Chondrocyte (in vitro differentiated cells): ENCODE measurements at places on chromosomes 3 and 15. TPM values are rescaled to one million over a fixed set of nuclear protein-coding genes. Genes with fewer than 3 reads are reported as not detected.
A peak's percentile ranks its signal among the peaks of the same experiment; 100 is the strongest.

GRCh38 chr3:147449669-147450068 is 40.5 kb downstream of the ZIC1 start:
- no peaks in the 10 kb centered on the region for H3K27me3 ChIP-seq
- no peak overlapping the region for H3K4me3 ChIP-seq
- no peak overlapping the region for H3K27ac ChIP-seq
- no peaks in the 10 kb centered on the region for H3K36me3 ChIP-seq
- H3K4me1 ChIP-seq, result no peaks in the 10 kb centered on the region

DNA sequence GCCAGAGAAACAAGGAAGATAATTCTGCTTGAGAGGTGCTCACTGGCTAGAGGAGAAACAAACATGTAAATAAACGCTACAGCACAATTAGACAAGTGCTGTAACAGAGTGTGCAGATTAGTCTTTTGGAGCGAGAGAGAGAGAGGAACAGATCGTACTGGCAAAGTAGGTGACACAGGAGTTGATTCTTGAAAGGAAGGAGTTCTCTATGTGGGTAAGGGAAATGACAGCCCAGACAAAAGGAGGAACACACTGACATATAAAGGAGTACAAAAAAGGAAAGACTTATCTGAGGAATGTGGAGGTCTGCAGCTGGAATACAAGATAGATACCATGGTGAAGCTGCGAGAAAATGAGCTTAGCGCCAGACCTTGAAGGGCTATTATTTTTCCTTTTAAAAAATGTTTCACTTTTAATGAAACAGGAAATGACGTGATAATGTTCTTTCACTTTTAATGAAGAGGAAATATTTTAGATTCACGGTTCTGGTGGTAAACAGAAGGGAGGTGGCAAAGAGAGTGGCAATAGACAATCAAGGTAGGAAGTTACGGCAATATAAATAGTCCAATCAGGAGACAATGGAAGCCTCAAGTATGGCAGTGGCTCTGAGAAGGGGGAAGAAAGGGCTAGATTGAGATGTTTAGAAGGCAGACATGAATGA is 202.9 kb downstream of the VPS13C start:
- DNase-seq, result no peak
- H3K4me1 ChIP-seq, result no peaks in the 10 kb centered on the region
- no peaks in the 10 kb centered on the region for H3K27me3 ChIP-seq
- H3K27ac ChIP-seq, result no peak overlapping the region
- peaks cover 6% of the 10 kb centered on the region for H3K36me3 ChIP-seq

MOBP gene
- total RNA-seq, result not detected in 3 replicates

DNA sequence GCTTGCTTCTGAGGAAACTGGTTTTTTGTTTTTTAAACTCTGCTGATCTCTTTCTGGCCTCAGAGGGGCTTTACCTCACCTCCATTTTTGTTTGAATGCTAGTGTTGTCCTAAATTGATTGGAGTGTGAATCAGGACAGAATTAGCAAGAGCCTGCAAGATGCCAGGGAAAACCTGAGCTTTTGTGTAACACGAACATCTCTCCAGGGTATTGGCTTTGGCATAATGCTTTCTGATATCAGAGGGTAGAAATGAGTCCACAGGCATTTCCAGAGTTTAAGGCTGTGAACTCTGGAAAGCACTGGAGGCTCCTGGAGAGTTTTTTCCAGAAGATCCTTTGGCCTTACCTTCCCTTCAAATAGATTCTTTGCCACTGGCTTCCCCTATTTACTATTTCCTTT is 87.1 kb downstream of the WDR76 start:
- DNase-seq, result no peak
- H3K4me3 ChIP-seq, result no peak overlapping the region
- peak overlapping the region; percentile 92 for H3K27ac ChIP-seq
- H3K27me3 ChIP-seq, result no peaks in the 10 kb centered on the region
- H3K4me1 ChIP-seq, result peaks cover 39% of the 10 kb centered on the region

DNA sequence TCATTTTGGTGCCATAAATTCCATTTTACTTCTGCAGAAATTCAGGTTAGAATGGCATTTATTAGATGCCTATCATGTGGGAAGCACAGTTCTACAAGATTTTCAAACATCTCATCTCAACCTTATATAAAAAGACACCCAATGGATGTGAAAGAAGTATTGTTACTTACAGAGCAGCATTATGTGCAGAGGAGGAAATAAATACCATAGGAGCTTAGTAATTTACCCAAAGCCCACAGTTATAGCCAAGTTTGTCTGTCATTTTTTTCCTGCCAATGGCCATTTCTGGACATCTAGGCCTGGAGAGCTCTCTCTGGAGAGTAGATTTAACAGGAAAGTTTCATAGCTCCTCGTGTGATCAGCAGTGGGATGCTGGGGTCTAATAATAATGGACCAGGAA is 659.4 kb upstream of the NAALADL2 start:
- H3K36me3 ChIP-seq, result no peaks in the 10 kb centered on the region
- H3K27me3 ChIP-seq, result no peaks in the 10 kb centered on the region
- no peak overlapping the region for H3K27ac ChIP-seq

DNA sequence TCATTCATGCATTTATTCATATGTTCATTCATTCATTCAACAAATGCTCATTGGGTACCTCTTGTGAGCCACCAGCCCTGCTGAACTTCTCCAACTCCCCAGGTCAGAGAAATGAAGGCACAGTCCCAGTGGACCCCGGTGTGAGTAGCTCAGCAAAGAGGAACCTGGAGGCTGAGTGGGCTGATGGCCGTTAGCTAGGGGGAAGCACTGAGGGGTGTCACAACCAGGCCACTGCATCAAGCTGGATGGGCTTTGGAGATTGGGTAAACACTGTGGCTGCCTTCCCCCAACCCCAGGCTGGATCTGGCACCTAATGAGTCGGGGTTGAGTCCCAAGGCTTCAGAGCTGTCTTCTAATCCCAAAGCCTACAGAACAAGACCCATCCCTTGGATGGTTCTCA is 12.1 kb upstream of the ALAS1 start:
- DNase-seq, result no peak
- no peaks in the 10 kb centered on the region for H3K36me3 ChIP-seq
- H3K27me3 ChIP-seq, result no peaks in the 10 kb centered on the region
- no peak overlapping the region for H3K4me3 ChIP-seq
- peaks cover 10% of the 10 kb centered on the region for H3K4me1 ChIP-seq

DNA sequence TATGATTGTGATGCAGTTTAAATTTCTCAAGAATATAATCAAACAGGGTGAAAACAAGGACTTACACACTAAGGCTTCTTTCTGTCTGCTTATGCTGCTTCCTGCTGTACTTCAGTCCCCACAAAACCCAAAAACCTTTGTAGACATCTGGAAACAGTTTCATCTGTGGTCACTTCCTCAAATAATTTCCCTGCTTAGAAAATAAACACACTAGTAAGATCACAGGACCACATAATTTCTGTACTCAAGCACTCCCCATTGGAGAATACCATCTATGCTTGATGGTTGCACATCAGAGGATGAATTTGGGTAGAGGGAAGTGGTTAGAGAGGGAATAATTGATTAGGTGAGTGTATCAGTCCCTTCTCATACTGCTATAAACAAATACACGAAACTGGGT is 266.2 kb downstream of the LSAMP start:
- no peaks in the 10 kb centered on the region for H3K36me3 ChIP-seq
- no peaks in the 10 kb centered on the region for H3K27me3 ChIP-seq
- no peak overlapping the region for H3K4me3 ChIP-seq
- peaks cover 7% of the 10 kb centered on the region for H3K4me1 ChIP-seq
- no peak overlapping the region for H3K27ac ChIP-seq

SLC25A26 gene
- total RNA-seq, result 11.2 to 13.8 TPM (median 13.1 TPM) in 3 replicates

DNA sequence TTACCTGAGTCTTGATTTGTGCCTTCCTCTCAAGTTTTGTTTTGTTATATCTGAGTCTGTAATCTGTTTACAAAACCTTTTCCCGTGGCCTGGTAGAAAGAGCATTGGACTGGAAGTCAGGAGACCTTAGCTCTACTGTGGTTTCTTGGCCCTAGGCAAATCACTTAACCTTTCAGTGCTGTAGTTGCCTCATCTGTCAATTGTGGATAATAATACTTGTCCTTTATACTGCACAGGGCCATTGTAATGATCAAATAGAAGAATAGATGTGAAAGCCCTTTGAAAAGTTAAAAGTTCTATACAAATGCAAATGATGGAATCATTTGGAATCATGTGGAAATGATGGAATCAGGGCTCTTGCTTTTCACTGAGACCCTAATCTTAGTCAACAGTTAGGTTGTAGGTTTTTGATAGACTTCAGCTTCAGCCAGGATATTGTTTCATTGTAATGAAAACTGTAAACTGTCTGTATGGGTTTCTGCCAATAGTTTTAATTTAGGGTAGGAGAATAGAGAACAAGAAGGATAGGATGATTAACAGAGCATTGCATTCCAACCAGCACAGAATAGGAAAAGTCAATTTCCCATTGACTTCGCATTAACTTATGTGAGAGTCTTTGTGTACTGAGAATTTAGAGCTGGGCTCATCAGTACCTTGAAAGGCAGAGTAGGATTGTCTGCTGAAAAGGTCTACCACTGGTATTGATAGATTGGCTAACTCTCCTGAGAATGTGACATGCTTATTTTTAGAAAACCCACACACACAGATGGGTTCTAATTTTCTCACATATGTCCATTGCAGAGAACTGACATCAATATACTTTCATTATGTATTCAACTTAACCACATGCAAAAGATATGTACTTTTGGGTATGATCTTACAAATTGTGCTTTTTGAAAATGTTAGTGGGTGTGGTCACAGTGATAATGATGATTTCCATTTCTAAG is 21.8 kb downstream of the MAP2K5 start:
- H3K4me3 ChIP-seq, result no peak overlapping the region
- H3K36me3 ChIP-seq, result peaks cover 4% of the 10 kb centered on the region
- no peak overlapping the region for H3K27ac ChIP-seq
- no peaks in the 10 kb centered on the region for H3K27me3 ChIP-seq
- peaks cover 2% of the 10 kb centered on the region for H3K4me1 ChIP-seq

DNA sequence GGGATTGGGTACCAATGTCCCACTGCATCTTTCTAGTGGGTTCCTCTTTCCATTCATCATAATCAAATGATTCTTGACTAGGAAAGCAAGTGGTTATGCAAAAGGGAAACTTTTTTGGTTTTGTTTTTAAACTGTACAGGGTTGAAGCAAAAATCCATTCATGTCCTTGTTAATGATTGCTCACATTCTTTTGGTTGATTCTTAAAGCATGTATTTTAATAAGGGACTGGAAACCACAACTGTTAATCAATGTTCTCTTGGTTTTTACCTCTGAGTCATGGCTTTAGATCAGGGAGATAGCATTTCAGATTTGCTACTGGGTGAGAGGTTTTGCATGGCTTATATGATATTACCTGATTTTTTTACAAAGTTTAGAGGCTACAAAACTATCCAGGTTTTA is 371.7 kb upstream of the RGMA start:
- H3K27ac ChIP-seq, result no peak overlapping the region
- no peak for DNase-seq
- no peak overlapping the region for H3K4me3 ChIP-seq
- peaks cover 2% of the 10 kb centered on the region for H3K36me3 ChIP-seq
- H3K4me1 ChIP-seq, result peaks cover 8% of the 10 kb centered on the region
- peaks cover 7% of the 10 kb centered on the region for H3K27me3 ChIP-seq

TRH gene
- total RNA-seq, result not detected in 3 replicates

DNA sequence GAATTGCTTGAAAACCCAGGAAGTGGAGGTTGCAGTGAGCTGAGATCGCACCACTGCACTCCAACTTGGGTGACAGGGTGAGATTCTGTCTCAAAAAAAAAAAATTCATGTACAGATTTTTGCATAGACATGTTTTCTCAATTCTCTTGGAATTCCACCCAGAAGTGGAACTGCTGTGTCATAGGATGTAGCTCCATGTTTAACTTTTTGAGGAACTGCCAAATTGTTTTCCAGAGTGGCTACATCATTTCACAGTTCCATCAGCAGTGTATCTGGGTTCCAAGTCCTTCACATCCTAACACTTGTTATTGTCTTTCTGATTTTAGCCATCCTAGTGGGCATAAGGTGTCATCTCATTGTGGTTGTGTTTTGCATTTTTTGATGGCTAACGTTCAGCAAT is 9.9 kb downstream of the CAPN7 start:
- H3K4me1 ChIP-seq, result peaks cover 5% of the 10 kb centered on the region
- peaks cover 37% of the 10 kb centered on the region for H3K36me3 ChIP-seq
- no peak overlapping the region for H3K27ac ChIP-seq

VEPH1 gene
- total RNA-seq, result 2.2 to 4.3 TPM (median 3.1 TPM) in 3 replicates

ADAMTS7 gene
- 111 to 144 TPM (median 113 TPM) in 3 replicates for total RNA-seq

SLC28A1 gene
- total RNA-seq, result not detected in 3 replicates

DNA sequence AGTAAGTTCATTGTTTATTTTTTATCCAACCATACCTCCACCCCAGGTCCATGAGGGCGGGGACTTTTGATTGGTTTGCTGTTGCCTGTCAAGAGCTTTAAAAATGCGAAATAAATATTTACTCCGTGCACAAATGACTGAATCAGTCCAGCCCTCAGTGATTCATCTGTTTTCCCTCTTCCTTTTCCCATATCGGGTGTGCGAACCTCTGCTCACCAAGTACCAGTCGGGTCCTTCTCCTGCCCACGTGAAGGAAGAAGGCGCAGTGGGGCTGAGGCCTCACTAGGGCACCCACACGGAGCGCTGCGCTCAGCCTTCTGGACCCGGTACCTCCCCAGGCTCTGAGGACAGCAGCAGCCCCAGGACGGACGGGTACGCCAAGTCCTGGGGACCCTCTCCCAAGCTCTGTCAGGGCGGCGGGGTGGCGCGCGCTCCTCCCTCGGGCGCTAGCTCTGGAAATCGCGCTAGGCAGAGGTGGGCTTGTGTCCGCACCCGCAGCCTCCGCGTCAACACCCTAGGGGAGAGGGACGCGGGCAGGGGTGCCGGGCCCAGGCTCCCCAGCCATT is 70.5 kb upstream of the EPHB3 start:
- no peaks in the 10 kb centered on the region for H3K4me1 ChIP-seq
- no peak for DNase-seq
- H3K4me3 ChIP-seq, result no peak overlapping the region
- H3K27me3 ChIP-seq, result peaks cover 64% of the 10 kb centered on the region

DNA sequence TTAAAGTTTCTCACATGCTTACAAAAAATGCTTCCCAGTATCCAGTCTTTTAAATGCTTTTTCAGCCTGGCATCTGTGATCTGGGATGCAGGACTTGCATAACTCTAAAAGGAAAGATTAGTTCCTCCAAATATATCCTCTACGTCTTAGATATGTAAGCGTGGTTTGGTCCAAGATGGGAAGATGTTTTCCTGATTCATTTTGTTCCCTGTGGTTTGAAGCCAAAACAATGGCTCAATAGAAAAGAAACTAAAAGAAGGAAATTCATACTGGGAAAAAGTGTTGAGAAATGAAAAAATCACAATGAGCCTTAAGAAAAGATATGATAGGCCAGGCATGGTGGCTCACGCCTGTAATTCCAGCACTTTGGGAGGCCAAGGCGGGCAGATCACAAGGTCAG is 1002.8 kb downstream of the NAALADL2 start:
- no peak for DNase-seq
- H3K4me3 ChIP-seq, result no peak overlapping the region
- H3K27me3 ChIP-seq, result no peaks in the 10 kb centered on the region
- no peak overlapping the region for H3K27ac ChIP-seq
- H3K4me1 ChIP-seq, result no peaks in the 10 kb centered on the region

- H3K4me3 ChIP-seq, result no peak overlapping the region
- no peaks in the 10 kb centered on the region for H3K36me3 ChIP-seq
- no peak for DNase-seq
- H3K4me1 ChIP-seq, result peaks cover 13% of the 10 kb centered on the region
- H3K27ac ChIP-seq, result peak overlapping the region; percentile 18
Measured at GRCh38 chr3:22284559-22284958, 533.5 kb upstream of the ZNF385D start.
